ENCODE measurements at places on chromosomes 3 and 15.

GRCh38 chr3:179807588-179807987 lies 154.7 kb downstream of the USP13 start:
- DNase-seq, result no peak

DNA sequence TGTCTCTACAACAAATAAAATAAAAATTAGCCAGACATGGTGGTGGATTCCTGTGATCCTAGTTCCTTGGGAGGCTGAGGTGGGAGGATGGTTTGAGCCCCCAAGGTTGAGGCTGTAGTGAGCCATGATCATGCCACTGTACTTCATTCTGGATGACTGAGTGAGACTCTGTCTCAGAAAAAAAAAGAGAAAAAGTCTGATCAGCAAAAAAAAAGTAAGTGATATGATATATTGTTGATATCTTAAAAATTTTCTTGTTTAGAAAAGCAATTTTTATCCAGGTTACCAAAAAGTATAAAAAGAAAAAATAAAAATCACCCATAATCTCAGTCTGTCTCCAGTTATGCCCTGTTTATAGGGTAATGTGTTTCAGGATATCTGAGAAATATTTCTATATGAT lies 251.4 kb downstream of the OTOL1 start:
- DNase-seq, result no peak

DNA sequence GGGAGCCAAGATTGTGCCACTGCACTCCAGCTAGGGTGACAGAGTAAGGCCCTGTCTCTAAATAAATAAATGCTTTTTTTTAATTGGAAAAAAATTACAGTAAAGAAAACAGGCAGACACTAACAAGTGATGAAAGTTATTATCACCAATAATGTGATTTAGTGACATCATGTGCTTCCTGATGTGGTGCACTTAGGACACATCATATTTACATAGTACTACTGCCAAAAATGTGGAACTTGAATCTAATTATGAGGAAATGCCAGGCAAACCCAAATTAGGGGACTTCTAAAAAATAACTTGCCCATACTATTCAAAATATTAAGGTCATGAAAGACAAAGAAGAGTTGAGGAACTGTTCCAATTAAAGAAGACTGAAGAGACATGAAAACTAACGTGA lies 30.8 kb downstream of the MAP4 start:
- DNase-seq, result no peak

- no peak for DNase-seq
Measured at GRCh38 chr3:128060473-128061381, 8.5 kb downstream of the SEC61A1 start.

- DNase-seq, result no peak
Measured at GRCh38 chr15:58605931-58606530, 143.5 kb downstream of the ADAM10 start.

- no peak for DNase-seq
Measured at GRCh38 chr3:53716998-53717397, 129.2 kb downstream of the CHDH start.

DNA sequence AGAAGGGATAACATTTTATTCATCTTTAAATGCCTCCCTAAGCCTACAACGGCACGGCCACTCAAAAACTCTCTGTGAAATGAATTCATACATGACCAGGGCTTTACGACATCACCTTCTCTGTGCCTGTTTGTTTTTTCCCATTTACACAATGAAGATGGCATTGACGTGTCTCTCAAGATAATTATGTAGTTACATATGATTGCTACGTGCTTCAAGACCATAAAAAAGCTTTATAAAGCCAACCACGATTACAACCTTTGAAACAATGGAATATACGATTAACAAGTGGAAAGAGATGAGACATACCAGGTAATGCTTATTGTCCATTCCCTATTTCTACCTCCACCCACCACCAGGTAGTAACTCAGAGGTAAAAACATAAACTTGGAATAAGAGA lies 168.4 kb downstream of the P3H2 start:
- DNase-seq, result no peak

- DNase-seq, result no peak
Measured at GRCh38 chr15:40909662-40910630, 15.7 kb downstream of the VPS18 start.

- no peak for DNase-seq
Measured at GRCh38 chr15:85541744-85542143, 161.3 kb downstream of the AKAP13 start.

DNA sequence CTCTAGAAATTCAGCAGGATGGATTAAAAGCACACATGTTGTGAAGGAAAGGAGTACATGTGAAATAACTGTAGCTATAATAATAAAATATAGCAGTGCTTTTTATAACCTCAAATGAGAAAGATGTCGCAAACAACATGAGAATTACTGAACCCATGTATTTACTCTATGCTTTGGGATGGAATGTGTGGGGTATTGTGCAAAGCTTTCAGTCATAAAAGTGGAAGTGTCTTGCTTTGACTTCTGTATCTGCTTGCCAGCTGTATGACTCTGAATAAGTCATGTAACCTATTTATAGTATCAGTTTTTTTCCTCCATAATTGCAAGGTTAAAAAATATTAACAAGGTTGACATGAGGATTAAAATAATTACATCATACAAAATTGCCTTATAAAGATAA lies 519.3 kb upstream of the CADM2 start:
- DNase-seq, result no peak

DNA sequence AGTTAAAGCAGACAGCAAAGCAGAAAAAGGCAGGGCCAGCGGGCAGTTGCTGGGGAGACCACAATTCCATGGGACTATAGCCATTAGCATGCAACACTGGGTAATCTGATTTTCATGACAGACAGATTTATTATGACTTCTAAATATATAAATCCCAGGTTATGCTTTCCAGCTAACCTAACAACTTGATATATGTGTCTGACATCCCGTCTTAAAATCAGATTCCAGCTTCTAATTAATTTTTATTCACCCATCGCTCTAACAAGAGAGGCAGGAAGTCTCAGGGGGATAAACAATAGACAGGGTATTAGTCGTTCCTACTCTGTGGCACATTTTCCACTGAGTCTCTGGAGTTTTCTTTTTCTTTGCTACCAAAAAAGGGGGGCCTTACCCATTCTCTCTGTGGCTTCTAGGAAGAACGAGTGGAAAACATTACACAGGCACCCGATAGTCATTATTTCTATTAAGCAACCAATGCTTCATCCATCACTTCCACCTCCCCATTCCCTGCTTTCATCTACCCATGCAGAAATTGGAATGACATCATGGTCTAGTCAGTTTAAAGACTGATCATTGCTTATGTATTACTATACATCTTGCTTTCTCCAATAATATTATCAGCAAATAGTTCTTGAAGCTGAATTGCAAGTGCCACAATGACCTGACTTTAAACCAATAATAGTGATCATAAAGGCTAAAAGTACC lies 173.1 kb downstream of the FHIT start:
- DNase-seq, result no peak

GRCh38 chr3:111369958-111370357 lies 172.0 kb upstream of the CD96 start:
- no peak for DNase-seq

GRCh38 chr3:70933105-70933810 lies 620.8 kb upstream of the MDFIC2 start:
- no peak for DNase-seq

DNA sequence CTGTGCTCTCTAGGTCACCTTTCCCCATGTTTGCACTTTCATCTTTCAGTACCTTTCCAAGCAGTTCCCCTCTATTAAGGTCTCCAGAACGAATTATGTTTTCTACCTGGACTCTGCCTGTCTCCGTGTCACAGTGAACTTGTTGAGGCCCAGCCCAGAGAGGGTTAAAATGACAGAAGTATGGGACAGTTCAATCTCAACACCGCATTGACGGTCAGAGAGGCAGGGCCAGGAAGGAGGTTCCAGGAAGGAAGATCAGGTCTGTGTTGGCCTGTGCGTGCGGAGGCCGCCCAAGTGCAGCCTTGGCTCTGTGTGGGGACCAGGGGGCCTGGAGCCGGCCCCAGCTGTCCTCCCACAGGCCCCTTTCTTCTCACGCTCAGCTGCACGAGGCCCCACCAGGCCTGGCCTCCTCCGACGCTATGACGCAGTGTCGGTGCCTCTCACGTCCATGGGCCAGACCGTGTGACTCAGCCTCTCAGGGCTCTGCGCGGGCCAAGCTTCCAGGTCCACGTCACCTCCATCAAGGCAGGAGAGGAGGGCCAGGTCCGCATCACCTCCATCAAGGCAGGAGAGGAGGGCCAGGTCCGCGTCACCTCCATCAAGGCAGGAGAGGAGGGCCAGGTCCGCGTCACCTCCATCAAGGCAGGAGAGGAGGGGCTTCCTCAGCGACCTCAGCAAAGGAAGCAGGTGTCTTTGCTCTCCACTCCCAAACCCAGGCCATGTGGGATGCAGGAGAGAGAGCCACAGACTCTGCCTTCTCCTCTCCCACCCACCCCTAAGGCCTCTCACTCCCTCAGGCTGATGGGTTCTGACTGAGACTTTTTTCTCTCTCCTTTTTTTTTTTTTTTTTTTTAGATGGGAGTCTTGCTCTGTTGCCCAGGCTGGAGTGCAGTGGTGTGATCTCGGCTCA lies 83.1 kb downstream of the CPN2 start:
- peak; percentile 5 for DNase-seq

DNA sequence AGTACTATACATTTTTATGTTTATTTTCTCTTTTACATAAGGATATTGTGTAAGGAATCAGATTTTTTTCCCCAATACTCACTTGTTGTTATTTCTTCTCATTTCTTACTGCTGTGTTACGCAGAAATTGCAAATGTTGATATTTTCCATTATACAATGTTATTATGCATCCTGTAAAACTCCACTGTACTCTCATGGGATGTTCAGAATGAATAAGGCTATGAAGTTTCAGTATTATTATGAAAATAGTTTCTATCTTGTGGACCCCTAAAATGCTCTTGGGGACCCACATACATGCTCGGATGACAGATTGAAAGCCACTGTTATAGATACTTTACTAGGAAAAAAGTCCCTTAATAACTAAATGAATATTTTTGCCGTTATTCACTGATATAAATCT lies 329.4 kb downstream of the EPHA3 start:
- no peak for DNase-seq

DNA sequence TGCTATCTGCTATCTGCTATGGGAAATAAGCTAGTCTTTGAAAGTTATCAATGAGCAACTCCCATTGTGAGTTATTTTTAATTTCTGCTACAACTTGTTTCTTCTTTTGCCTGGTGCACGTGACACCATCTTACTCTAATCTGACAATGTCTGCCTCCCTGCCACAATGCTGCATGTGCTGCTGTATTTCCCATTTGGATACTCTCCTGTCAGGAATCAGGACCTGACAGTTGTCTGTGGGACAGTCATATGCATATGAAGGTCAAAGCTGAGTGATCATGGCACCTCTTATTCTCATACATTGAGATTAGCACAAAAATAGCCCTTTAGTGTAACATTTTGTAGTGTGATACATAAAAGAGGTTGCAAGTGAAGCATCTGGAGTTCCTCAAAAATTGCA lies 45.8 kb downstream of the HMG20A start:
- DNase-seq, result no peak

- DNase-seq, result no peak
Measured at GRCh38 chr3:41178576-41178975, 20.7 kb upstream of the CTNNB1 start.

- DNase-seq, result no peak
Measured at GRCh38 chr3:13689373-13690260, 140.7 kb downstream of the FBLN2 start.

DNA sequence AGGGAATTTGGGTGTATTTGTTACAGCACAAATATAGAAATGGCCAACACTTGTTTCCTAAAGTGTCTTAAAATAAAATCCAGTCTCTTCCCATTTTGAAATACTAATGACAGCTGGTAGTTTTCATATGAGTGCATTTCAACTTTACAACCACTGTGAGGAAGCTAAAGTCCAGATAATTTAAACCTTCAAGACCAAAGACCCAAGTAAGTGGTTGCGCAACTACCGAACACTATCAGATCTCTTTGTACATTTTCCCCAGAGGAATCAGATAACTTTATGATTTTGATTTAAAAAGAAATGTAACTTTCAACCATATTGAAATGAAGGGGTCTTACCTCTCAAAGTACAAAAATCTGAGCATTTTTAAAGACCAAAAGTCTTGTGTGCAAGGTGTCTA lies 14.3 kb downstream of the BCL2L10 start:
- no peak for DNase-seq

- peak; percentile 23 for DNase-seq
Measured at GRCh38 chr3:56303487-56303886, 164.8 kb downstream of the ERC2 start.

- no peak for DNase-seq
Measured at GRCh38 chr3:37138816-37139215, 35.6 kb downstream of the LRRFIP2 start.

GRCh38 chr3:21055015-21055414 lies 696.0 kb downstream of the ZNF385D start:
- DNase-seq, result no peak

GRCh38 chr15:52154896-52155865 lies 36.0 kb downstream of the GNB5 start:
- no peak for DNase-seq

GRCh38 chr3:124201786-124202185 lies 209.9 kb upstream of the ROPN1 start:
- DNase-seq, result no peak

DNA sequence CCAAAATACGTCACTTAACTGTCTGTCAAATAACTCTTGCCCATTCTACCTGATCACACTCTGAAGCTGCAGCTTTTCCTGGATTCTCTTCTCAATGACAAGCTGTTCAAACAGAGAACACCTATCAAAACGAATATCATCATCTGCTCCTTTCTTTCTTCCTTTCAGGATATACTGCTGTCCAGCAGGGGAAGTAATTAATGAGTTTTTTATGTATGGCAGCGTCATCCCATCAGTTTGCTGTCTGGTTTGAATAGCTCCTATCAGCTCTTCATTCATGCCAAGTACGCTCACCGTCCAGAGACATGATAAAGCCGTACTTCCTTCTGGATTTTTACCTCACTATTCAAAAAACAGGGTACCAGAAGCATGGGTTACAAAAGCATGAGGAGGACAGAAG lies at the start of gene CHRM5:
TSS of gene CHRM5 (plus strand) at position 274 of the 400 bp plus-strand sequence. CDS start 94,221 bp downstream, outside the sequence.
- no peak for DNase-seq

Data from activated naive CD4-positive, alpha-beta T cell treated with anti-CD3 and anti-CD28 coated beads, Interleukin-2, amount 10 ng/mL, durations not matched to agents 7 days and 5 days (primary cell).